NCI-H187 treated with DMSO at 0.1 percent for 48 hours (cell line): ENCODE measurements at places on chromosomes 16 and 17.

DNA sequence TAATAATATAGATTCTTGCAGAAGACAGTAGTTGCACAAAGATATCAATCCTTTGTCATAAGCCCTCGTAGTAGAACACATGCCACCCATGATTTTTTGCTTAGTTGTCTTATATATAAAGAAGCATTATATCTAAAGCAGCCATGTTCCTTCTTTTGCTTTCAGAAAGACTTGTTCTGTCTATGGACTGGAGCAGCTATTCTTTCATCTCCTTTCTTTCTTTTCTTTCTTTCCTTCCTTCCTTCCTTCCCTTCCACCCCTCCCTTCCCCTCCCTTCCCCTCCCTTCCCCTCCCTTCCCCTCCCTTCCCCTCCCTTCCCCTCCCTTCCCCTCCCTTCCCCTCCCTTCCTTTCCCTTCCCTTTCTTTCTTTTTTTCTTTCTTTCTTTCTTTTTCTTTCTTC lies 104.0 kb upstream of the HS3ST4 start:
- no peak for DNase-seq

- no peak for DNase-seq
These were observed 223.5 kb upstream of the N4BP1 start for GRCh38 chr16:48833461-48833860.

GRCh38 chr16:1858189-1858865 lies 13.6 kb downstream of the MEIOB start:
- DNase-seq = no peak

GRCh38 chr16:50444526-50444925 lies 75.7 kb upstream of the BRD7 start:
- no peak for DNase-seq

GRCh38 chr17:38578229-38579082 lies 27.3 kb downstream of the SRCIN1 start:
- DNase-seq = no peak

DNA sequence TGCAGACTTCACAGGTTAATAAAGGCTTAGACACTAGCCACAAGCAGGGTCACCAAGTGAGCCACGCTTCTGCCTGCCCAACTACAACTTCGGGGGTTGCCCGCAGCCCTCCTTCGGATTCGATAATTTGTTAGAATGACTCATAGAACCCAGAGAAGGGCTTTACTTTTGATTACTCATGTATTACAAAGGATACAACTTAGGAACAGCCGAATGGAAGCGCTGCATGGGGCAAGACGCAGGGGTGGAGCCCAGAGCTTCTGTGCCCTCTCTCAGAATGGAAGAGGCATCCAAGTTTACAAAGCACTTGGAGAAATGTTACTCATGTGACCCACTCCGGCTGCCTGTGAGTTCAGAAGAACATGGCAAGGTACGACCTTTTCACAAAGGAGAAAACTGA lies 7.5 kb upstream of the CDH5 start:
- no peak for DNase-seq

- DNase-seq = no peak
These were observed 5.5 kb downstream of the PCGF2 start for GRCh38 chr17:38742411-38743308.

DNA sequence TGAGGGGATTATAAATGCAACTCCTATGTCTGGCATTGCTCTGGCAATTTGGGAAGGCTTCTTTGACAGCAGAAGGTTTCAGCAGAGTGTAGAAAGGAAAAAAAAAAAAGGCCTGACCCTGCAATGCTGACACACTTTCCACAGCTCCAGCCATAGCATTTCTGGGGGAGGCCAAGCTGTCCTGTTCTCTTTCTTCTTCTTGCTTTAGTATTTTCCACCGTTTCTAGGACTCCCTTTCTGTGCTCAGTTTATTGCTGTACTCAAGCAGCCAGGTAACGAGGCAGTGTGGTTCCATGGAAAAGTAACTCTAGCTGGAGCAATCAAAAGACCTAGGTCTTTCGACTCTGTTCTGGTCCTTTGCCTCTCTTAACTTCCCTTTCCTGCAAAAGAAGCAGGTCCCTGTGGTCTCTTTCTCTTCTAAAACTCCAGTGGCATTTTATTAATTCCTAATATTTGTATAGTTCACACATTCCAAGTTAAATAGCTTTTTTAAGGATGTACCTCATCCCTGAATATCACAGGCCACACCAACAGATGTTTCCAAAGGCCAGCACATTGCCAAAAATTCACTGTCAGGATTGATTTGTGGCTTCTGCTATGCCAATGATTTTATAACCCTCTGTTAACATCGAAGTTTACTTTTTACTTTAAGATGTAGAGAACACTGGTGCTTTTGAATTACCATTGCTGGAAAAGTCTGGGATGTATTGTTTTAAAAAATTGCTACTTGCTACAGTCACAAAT lies 90.3 kb upstream of the BCAR1 start:
- no peak for DNase-seq

GRCh38 chr17:40672654-40673053 lies 7.7 kb upstream of the KRT222 start:
- DNase-seq = no peak

- no peak for DNase-seq
These were observed 61.7 kb upstream of the LGALS9 start for GRCh38 chr17:27569257-27569722.

DNA sequence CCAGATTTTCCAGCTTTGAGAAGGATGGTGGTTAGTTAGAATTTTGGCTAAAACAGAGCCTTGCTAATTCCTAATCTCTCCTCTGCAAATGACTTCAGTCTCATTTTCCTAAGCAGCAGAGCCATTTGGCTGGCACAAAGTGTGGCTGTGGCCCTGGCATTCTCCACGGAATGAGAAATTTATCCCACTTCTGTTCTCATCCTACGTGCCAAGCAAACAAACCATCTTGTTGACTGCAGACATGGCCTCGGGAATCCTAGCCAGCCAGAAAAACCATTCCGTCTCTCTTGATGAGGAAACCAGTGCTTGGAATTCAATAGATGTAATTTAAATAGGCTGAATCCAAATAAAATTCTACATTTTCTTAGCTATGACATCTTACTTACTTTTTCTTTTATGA lies 34.1 kb upstream of the ELAC2 start:
- DNase-seq = no peak

DNA sequence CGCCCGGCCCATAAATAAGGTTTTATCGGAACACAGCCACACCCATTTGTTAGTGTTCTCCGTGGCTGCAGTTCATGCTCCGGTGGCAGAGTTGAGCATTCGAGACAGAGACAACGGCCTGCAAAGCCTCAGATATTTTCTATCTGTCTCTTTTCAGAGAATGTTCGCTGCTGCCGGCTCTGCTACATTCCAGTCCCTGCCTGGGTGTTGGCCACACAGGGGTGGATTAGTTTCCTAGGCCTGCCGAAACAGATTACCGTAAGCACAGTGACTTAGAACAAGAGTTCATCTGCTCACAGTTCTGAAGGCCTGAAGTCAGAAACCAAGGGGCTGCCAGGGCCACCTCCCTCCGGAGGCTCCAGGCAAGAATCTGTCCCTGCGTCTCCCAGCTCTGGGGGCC lies 19.1 kb upstream of the GSG1L start:
- no peak for DNase-seq

- no peak for DNase-seq
These were observed 23.1 kb downstream of the DEF8 start for GRCh38 chr16:89971495-89972243.

- no peak for DNase-seq
These were observed 20.8 kb downstream of the GGA3 start for GRCh38 chr17:75240394-75241142.

DNA sequence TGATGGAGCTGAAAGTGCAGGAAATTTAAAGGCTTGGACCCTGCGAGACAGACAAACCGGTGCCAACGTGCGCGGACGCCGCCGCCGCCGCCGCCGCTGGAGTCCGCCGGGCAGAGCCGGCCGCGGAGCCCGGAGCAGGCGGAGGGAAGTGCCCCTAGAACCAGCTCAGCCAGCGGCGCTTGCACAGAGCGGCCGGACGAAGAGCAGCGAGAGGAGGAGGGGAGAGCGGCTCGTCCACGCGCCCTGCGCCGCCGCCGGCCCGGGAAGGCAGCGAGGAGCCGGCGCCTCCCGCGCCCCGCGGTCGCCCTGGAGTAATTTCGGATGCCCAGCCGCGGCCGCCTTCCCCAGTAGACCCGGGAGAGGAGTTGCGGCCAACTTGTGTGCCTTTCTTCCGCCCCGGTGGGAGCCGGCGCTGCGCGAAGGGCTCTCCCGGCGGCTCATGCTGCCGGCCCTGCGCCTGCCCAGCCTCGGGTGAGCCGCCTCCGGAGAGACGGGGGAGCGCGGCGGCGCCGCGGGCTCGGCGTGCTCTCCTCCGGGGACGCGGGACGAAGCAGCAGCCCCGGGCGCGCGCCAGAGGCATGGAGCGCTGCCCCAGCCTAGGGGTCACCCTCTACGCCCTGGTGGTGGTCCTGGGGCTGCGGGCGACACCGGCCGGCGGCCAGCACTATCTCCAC lies at the start of gene NOG:
TSS of gene NOG (plus strand) at position 54 of the 674 bp plus-strand sequence. CDS start at position 579, 525 bp downstream.
- DNase-seq = no peak

- DNase-seq = no peak
These were observed 18.7 kb downstream of the HLF start for GRCh38 chr17:55283256-55283965.

DNA sequence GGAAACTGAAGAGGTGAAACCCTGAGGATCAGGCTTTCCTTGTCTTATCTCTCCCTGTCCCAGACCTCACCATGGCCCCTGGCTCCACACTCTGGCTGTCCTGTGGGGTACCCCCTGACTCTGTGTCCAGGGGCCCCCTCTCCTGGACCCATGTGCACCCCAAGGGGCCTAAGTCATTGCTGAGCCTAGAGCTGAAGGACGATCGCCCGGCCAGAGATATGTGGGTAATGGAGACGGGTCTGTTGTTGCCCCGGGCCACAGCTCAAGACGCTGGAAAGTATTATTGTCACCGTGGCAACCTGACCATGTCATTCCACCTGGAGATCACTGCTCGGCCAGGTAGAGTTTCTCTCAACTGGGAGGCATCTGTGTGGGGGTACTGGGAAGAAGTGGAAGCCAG lies 1.4 kb downstream of the CD19 start:
- DNase-seq = no peak

GRCh38 chr17:72380120-72380519 lies 259.3 kb downstream of the SOX9 start:
- DNase-seq = no peak

- no peak for DNase-seq
These were observed 26.7 kb upstream of the TEX2 start for GRCh38 chr17:64289741-64290141.

DNA sequence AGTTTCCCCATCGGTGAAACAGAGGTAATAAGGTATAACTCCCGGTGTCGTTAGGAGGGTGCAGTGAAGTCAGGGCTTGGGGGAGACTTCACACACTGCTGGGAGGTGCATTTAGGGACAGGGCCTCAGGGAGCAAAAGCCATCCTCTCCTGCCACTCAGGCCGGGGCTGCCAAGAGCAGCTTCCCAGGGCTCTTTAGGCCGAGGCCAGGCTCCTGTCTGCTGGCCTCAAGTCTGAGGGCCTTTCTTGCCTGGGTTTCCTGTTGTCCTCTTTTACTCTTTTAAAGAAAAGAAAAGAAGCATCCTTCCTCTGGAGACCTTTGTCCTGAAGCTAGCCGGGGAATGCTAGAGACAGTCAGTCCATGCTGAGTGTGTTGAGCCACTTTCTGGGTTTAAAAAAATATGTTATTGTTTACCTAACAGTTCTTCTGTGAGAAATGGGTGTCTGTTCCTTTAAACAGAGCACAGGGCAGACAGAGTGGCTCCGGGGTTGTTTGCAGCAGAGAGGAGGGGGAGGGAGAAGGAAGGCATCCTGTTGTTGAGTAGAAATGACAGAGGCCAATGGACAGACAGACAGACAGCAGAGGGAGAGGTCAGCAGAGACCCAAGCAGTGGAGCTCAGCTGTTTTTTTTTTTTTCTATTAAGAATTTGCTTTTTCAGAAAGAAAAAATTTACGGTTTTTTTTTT lies 79.1 kb downstream of the C17orf67 start:
- no peak for DNase-seq

DNA sequence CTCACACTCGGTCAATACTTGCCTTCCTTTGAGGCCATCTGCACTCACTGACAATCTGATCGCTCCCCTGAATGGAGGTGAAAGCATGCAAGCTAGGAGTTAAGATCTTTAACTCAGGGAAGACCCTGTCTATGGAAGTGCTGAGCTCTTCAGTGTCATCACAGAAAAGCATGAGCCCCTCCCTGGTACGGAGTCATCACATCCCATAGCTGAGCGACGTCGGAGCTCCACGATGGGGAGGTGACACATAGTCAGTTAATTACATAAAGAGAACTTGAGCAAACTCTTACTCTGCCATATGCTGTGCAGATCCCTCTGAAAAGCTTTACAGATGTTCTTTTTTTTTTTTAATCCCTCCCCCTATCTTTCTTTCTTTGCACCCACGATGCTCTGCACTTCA lies 463.2 kb downstream of the WWOX start:
- no peak for DNase-seq

- DNase-seq = no peak
These were observed 345 bp downstream of the TSC2 start for GRCh38 chr16:2048116-2048543.

- no peak for DNase-seq
These were observed 31.7 kb downstream of the PRPSAP2 start for GRCh38 chr17:18889658-18890057.

GRCh38 chr17:41065829-41066624 lies at the start of gene KRTAP2-4:
Gene KRTAP2-4 (minus strand): TSS chr17:41065879. CDS start chr17:41065845, 34 bp downstream.
- DNase-seq = no peak

DNA sequence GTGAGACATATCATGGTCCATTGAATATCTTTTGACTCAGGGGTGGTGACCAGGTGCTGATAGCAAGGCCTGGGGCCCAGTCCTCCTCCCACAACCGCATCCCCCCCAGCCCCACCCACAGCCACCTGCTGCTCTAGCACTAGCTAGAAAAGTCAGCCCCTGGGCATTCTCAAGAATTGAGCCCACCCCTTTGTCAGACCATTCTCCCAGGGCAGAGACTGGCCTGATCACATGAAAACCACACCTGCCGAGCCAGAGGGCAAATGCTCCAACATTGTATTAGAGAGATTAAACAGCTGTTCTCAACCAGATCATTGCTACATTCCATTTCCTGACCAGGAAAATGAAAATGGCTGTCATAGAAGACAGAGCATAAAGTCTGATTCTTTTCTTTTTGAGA lies 62.4 kb downstream of the RAB11FIP4 start:
- DNase-seq = no peak

DNA sequence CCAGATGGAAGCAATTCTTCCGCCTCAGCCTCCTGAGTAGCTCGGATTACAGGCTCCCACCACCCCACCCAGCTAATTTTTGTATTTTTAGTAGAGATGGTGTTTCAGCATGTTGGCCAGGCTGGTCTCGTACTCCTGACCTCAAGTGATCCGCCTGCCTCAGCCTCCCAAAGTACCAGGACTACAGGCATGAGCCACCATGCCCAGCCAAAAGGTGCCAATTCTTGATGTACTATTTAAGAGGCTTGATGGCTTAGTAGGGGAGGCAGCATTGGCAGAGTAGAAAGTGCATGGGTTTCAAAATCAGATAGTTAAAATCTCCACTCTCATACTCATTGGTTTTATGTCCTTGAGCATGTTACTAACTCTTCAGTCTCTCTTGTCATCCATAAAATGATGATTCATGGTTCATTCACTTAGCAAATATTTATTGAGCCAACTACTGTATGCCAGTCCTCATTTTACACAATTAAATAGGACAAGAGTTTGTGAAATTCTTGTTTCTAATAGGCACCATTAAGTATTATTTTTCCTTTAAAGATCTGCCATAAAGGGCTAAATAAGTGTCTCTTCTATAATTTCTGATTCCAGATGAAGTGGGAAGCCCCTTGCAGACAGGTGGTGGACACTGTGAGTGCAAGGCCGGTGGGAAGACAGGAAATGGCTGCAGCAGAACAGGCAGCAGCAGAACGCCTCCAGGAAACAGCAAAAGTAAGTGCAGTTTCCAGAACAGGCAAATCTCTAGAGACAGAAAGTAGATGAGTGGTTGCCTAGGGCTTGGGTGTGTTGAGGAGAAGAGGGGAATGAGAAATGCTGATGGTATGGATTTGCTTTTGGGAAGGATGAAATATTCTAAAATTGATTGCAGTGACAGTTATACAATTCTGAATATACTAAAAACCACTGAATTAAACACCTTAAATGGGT lies 8.2 kb upstream of the RPL27 start:
- no peak for DNase-seq
